SJSA1 (cell line): ENCODE measurements at places on chromosomes 1 and 21.

DNA sequence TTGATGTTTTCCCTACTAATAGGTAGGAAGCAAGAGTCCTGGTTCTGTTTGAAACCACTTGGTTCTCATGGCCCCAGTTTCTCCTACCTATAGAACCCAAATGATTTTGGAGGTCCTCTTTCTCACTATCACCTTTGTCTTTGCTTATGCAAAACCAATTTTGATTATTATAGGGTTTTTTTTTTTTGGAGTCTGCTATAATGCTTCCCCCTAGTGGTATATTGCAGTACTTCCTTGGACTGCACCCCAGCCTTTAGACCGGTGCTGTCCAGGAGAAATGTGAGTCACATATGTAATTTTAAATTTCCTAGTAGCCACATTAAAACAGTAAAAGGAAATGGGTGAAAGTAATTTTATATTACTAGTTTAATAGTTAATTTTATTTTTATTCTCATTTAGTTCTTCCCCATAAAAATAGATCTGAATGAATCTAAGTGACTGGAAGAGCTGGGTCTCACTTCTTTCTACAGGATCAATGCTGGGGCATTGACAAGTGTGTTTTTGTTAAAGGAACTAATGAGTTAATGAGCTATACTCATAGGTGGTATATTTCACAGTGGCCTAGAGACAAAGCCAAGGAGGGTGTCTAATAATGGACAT lies 10.6 kb downstream of the FCMR start:
- DNase-seq: no peak

DNA sequence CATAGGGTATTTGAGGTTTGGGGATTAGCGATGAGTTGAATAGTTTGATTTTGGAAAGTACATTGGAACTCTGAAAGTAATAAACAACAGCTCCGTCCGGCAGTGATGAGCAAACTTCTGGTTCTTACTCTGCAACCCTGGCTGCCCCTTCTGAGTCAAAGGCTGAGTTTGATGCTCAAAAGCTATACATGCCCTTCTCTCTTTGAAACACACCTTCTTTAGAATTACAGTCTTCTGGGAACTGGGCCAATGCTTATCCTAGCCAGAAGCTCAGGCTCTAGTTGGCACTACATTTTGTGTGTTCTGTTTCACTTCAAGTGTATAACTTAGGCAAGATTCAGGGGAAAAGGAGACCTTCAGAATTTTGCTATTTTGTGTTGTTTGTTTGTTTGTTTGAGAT lies 9.3 kb downstream of the AHCYL1 start:
- no peak for DNase-seq

DNA sequence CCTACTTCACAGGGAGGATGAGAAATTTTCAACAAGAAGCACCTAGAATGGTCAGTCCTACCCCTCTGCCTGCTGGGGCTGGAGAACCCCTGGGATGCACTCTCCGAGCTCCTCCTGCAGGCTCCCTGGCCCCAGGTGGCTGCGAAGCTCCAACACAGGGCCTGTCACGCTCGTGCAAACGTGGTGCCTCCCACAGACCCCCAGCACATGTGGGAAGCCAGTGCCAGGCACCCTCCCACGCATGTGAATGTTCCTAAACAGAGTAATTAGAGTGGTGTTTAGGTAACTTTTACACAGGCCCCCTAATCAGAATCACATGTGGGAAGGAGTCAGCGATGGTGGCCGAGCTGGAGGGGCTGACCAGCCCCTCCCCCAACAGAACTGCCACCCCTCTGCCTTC lies 28.4 kb downstream of the GLIS1 start:
- DNase-seq: no peak

DNA sequence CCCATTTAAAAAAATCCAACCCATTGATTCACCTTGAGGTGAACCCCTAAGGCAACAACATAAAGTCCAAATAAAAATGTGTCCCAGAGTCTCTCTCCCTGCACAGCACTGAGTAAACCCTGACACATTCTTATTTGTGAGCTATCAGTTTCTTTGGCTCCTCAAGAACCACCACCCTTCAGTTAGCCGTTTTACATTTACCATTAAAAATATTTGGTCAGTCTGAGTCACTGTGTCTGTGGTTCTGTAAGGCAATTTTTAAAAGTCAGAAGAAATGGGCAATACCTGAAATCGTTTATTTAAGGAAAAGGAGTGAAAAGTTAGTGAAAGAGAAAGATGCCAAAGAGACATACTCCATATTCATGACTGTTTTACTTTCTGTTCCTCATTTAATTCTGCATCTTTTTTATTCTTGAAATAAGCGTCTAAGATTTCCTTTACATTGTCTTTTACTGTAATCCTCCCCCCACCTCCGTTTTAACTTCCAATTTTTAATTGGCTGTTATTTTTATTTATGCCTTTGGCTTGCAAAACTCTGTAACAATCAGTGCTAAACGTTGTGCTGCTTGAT lies 91.7 kb upstream of the IVNS1ABP start:
- DNase-seq: no peak

DNA sequence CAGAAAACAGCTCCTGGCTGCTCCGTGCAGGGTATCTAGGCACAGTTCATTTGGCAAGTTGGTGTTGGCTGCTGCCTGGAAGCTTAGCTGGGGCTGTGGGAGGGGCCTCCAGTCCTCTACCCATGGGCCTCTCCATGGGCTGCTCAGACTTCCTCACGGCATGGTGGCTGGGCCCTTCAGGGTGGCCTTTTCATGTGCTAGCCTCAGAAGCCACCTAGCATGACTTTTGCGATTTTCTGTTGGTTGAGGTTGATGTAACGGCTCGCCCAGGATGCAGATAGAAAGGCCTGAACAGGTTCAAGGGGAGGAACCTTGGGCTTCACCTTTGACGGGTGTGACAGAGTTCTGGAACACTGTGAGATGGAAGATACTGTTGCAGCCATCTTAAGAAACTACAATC lies 25.8 kb upstream of the LHX4 start:
- DNase-seq: no peak

- no peak for DNase-seq
Observed at GRCh38 chr1:215660259-215660658, 93.2 kb downstream of the KCTD3 start.

GRCh38 chr1:33288976-33289857 lies 31.7 kb downstream of the A3GALT2 start:
- DNase-seq: no peak

GRCh38 chr1:9291914-9292360 lies 757 bp upstream of the SPSB1 start:
- DNase-seq: peak; percentile 65

DNA sequence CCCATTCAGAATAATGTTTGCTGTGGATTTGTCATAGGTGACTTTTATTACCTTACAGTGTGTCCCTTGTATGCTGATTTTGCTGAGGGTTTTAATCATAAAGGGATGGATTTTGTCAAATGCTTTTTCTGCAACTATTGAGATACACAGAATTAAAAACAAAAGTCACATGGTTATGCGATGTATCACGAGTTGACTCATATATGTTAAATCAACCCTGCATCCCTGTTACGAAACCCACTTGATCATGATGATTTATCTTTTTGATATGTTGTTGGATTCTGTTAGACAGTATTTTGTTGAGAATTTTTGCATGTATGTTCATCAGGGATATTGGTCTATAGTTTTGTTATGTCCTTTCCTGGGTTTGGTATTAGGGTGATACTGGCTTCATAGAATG lies 10.7 kb upstream of the OR2T34 start:
- no peak for DNase-seq

DNA sequence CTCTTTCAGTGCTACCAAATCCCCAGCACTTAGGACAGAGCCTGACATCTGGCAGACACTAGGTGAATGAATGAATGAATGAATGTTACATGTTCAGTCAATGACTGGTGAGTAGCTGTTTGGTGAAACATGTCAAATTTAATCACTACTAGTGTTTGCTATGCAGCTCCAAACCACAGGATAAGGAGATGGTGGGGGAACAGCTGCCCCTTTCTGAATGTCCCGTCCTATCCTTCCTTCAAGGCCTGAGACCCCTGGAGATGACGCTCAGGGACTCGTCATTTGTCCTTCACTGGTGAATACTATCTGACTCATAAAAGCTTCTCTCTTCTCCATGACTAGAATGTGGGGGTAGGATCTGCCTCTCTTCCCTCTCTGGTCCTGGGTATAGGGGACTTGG lies 175.4 kb downstream of the HIVEP3 start:
- DNase-seq: peak; percentile 58

DNA sequence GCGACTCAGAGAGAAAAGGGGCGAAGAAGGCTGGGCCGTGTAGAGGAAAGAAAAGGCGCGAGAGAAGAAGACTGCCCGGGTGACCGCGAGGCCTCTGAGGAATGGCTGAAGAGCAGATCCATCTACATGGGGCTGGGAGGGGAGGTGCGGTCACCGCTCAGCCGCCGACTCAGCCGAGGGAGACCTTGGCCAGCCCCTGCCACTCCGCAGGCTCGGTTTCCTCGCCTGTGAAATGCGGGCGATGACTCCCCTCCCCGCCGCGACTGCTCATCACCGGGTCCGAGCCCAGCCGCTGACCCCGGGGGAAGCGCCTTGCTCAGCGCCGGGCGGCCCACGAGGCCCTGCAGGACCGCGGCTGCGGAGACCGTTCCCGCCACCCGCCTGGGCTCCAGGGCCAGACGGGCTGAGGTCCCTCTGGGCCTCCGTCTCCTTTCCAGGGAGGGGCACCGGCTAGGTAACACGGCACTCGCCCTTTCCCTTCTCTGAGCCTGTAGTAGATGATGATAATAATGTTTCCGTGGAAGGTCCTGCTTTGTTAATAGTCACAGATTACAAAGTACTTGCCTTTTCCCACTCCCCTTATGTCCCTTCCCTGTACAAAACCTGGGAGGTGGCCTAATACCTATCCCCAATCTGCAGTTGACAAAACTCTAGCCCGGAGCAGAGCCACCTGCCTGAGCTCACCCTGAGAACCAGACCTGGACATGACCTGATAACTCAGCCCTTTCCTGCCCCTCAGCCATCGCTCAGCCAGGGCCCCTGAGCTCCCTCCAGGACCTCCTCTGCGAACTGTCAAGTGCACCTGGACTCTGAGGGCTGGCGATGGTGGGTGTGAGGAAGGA lies 1.6 kb upstream of the BSND start:
- no peak for DNase-seq

DNA sequence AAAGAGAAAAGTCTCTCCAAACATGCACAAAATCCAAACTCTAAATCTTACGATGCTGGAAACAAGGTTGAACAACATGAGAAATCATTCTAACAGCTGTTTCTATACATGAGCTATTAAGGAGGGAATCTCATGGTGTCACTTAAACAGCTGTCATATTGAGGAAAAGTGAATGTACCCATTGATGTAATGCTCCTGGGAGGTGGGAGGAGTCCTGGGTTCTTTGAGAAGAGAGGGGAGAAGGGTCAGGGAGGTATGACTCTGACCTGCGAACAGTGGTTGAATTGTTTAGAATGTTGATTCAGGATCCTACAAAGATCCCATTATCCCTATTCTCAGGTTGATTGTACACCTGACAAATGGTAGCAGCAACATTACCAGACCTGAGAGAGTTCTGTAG lies 49.3 kb downstream of the ZC3H11B start:
- DNase-seq: no peak

GRCh38 chr1:207813946-207814345 lies 62.1 kb downstream of the CD46 start:
- DNase-seq: no peak

DNA sequence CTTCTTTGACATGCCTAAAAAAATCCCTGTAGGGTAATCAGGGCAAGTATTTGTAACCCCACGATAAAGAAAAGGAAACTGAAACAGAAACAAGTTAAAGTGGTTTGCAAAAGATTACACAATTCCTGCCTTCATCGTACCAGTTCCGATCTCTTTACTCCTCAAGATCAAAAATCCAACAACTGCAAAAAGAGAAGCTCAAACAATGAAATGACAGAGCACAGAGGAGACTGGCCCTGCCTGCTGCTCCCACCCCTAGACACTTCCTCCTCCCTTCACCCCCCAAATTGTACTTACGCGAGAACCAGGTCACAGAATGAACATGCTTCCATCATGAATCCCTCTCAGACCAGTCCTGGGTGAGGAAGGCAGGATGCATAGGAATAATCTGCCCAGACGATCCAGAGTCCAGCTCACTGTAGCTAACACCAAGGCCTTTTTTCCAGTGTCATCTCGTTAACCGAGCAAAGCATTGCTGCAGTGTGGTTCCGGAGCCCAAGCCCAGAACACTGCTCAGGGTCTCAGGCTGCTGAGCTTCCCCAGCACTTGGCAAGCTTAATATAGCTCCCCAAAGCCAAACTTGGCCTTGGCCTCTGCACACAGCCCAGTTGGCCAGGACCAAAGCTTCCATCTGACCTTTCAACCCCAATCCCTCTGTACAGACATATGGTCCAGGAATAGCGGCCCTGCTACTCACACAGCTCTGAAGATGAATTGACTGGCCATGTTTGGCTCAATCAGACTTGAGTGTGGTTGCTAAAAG lies 20.3 kb downstream of the RXRG start:
- DNase-seq: no peak

DNA sequence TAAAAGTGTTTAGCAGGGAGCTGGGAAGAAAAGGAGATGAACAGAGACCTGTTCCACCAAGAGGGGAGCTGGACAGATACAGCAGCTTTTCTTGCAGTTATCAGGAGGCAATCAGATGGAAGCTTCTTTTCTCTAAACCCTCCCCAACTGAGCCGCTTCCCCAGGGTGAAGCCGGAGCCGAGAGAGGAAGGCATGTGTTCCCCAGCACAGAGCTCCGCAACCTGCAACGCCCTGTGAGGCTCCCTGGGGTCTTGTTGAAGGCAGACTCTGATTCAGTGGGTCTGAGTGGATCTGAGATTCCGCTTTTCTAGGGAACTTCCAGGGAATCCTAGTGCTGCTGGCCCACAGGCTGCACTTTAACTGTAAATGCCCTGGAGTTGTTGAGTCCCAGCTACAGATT lies 139.1 kb upstream of the COA6 start:
- no peak for DNase-seq

DNA sequence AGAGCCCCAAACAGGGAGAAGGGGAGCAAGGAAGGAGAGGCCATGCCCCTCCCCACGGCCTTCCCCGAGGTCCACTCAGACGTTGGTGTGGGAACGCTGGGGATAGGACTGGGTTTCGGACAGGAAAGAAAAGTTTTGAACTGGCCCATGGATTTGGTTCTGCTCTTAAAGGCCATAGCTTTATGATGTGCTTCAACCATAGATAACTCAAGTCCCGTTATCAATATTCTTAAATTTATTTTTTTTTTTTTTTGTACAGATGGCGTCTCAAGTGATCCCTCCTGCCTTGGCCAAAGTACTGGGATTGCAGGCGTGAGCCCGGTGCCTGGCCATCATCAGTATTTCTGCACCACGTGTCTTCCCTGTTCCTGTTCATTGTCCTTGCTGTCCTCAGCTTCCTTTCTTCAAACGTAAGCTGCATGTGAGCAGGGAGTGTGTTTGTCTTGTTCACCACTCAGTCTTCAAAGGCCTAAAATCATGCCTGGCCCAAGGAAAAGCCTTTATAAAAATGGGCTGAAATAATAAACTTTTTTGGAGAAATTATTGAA lies 820 bp upstream of the KRTAP10-1 start:
- DNase-seq: no peak
